Stimulated activated CD8-positive, alpha-beta memory T cell treated with anti-CD3 and anti-CD28 coated beads, Interleukin-15, amount 100 ng/mL, for 4 hours (primary cell): ENCODE measurements at places on chromosomes 1 and 21.
A peak's percentile ranks its signal among the peaks of the same experiment; 100 is the strongest.

GRCh38 chr21:45945066-45945867 lies 36.3 kb upstream of the COL6A1 start:
- DNase-seq = no peak

DNA sequence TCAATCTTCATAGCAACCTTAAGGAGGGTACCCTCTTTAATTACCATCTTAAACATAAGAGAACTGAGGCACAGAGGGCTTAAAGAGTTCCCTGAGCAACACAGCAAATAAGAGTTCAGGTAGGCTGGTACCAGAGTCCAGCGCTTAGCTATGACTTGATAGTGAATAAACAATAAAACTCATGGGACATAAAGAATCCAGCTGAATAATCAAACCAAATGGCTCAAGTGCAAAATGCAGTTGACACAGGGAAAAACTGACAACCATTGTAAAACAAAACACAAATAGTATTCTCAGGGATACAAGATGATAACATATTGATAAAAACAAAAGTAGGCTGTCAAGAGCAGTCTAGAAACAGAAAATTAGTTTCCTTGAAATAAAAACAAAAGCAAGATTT lies 176.9 kb upstream of the HMGB4 start:
- DNase-seq = no peak

GRCh38 chr1:156804572-156805243 lies 11.9 kb downstream of the SH2D2A start:
- no peak for DNase-seq

GRCh38 chr1:198794498-198794897 lies 155.7 kb downstream of the PTPRC start:
- DNase-seq = no peak

- DNase-seq = no peak
These were observed 6.9 kb upstream of the CSDE1 start for GRCh38 chr1:114764689-114765088.

- no peak for DNase-seq
These were observed 26.3 kb downstream of the AGMAT start for GRCh38 chr1:15558516-15558915.

DNA sequence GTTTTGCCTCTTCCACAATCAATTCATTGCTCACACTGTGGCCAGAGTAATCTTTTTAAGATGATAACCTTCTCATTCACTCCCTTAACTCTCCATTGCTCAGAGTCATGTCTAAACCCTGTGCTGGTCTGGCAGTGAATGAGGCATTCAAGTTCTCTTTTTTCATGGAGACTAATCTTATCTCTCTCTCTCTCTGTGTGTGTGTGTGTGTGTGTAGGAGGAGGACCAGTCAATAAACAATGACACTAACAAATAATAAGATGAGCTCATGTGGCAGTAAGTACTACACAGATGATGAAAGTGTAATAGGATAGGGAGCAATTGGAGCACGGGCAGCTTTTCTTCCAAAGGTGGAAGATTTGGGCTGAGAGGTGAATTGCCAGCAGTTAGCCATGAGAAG lies 122.0 kb upstream of the B3GALT2 start:
- no peak for DNase-seq

- DNase-seq = no peak
These were observed 124.6 kb upstream of the CXADR start for GRCh38 chr21:17388226-17388625.

DNA sequence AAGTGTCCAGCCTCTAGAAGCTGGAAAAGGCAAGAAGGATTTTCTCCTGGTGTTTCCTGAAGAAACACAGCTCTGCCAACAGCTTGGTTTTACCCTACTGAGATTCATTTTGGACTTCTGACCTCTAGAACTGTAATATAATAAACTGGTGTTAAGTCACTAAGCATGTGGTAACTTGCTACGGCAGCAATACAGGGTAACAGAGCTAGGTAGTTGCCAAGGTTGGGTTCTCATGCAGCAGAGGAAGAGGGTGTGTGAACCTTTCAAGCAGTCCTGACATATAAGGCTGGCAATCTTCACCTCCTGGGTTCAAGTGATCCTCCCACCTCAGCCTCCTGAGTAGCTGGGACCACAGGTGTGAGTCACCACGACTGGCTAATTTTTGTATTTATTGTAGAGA lies 36.0 kb downstream of the GNG4 start:
- DNase-seq = no peak

DNA sequence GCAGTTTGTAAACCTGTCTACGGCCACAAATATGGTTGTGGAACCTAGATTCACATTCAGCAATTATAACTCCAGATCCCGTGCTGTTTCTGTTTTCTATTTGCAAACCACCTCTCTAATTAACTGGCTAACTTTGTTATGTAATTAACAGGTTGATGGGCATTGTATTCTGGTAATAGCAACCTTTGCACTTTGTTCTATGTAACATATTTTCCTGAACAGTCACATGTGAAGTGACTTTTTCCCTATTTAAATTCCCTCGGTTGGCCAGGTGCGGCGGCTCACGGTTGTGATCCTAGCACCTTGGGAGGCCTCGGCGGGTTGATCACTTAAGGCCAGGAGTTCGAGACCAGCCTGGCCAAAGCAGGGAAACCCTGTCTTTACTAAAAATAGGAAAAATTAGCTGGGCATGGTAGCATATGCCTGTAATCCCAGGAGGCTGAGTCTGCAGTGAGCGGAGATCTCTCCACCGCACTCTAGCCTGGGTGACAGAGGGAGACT lies 1.4 kb downstream of the ACADM start:
- no peak for DNase-seq

DNA sequence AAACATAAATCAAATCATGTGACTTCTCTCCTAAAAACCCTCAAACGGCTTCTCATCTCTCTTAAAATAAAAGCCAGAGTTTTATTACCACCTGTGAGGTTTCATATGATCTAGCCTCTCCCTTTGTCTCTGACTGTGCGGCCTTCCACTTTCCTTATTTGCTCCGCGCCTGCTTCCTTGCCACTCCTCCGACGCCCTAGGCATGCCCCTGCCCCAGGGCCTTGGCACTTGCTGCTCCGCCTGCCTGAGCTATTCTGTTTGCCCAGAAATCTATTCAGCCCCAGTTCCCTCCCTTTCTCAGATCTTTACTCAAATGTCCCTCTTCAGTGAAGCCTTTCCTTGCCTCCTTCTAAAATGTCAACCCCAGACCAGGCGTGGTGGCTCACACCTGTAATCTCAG lies 57.5 kb upstream of the DISP3 start:
- no peak for DNase-seq

GRCh38 chr1:151384584-151384983 lies 12.1 kb upstream of the SELENBP1 start:
- no peak for DNase-seq

- DNase-seq = no peak
These were observed 8.7 kb upstream of the PIK3C2B start for GRCh38 chr1:204503122-204503912.

GRCh38 chr1:28096210-28097099 lies 8.0 kb upstream of the EYA3 start:
- DNase-seq = no peak

- DNase-seq = no peak
These were observed 48.5 kb upstream of the ECE1 start for GRCh38 chr1:21338573-21339355.

GRCh38 chr21:34221331-34222030 lies 142.3 kb upstream of the KCNE2 start:
- no peak for DNase-seq

DNA sequence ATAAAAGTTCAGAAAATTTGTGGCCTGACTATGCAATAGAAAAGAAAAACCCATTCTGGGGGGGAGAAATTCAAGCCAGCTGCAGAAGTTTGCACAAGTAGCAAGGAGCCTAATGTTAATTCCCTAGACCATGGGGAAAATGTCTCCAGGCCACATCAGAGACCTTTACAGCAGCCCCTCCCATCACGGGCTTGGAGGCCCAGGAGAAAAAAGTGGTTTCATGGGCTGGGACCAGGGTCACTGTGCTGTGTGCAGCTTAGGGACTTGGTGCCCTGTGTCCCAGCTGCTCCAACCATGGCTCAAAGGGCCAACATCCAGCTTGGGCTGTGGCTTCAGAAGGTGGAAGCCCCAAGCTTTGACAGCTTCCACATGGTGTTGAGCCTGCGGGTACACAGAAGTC lies 42.0 kb downstream of the IL23R start:
- DNase-seq = no peak

- DNase-seq = no peak
These were observed 33.1 kb downstream of the PRDM2 start for GRCh38 chr1:13732971-13733667.

- peak; percentile 21 for DNase-seq
These were observed 32.1 kb downstream of the EYA3 start for GRCh38 chr1:28056129-28056925.

DNA sequence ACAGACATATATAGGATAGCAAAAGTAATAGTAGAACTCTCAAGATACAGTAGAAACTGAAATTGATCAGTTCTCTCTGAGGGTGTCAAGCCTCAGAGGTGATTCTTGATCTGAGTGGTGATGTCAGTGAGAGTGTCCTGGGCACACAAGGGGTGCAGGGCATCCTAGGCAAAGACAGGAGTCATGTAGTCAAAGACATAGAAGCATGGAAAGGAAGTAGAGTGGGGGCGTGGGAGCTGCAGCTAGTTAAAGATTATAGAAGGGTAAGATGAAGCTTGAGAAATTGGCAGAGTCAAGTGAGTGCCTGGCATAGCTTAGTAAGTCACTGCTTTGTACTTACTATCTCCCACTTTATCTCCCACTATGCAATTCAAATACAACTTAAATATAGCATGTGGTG lies 22.8 kb downstream of the CDC7 start:
- no peak for DNase-seq

DNA sequence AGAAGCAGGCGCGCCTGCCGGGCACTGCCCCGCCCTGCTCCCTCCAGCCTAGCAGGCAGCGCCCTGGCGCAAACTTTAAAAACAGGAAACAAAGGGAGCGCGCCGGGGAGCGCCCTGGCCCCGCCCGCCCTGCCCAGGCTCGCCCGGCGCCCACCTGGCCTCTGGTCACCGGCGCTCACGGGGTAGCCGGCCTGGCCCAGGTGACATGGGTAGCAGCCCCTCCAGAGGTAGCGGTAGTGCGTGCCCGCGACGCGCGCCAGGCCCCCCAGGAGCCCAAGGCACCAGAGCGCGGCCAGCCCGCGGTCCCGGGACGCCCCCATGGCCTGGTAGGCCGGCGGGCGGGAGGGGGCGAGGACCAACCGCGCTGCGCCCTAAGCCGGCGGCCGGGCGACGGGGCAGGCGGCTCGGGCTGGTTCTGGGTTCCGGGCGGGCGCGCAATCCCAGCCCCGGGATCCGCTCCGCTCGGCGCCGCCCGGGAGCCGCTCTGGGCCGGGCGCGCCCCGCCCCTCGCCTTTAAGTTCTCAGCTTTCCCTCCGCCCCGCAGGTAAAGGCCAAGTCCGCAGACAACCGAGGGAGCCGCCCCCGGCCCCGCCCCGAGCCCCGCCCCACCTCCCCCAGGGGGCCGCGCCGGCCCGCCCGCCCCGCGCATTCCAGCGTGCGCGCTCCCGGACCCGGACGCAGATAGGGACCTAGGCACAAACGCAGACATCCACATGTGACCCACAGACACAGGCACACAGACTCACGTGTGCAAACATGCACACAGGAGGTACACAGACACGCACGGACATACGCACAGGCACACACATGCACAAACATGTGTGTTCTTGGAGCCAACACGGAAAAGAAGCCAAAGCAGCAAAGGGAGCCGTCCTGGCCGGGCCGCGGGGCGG lies 76.7 kb downstream of the ARHGEF16 start:
- DNase-seq = peak; percentile 50

- no peak for DNase-seq
These were observed 1753.4 kb downstream of the MRPL39 start for GRCh38 chr21:23853796-23854379.

DNA sequence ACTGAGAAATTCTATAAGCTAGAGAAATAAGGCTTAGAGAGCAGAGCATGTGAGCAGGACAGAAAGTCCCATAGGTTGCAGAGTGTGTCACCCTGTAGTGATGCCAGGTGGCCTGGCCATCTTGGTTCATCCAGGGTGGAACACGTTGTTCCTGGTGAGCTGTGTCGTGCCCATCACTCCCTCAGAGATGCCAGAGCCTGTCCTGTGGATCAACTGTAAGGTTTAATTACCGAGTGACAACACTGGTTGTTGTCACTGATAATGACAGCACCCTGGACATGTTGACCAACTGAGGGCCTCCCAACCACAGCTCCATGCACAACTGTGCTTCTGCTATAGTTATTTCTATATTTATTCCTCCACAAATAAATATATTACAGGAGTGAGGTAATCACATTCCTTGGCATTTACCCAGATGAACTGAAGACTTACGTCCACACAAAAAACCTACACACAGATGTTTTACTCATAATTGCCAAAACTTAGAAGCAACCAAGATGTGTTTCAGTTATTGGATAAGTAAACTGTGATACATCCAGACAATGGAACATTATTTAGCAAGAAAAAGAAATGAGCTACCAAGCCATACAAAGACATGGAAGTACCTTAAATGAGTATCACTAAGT lies 6.2 kb downstream of the C1orf198 start:
- DNase-seq = no peak

DNA sequence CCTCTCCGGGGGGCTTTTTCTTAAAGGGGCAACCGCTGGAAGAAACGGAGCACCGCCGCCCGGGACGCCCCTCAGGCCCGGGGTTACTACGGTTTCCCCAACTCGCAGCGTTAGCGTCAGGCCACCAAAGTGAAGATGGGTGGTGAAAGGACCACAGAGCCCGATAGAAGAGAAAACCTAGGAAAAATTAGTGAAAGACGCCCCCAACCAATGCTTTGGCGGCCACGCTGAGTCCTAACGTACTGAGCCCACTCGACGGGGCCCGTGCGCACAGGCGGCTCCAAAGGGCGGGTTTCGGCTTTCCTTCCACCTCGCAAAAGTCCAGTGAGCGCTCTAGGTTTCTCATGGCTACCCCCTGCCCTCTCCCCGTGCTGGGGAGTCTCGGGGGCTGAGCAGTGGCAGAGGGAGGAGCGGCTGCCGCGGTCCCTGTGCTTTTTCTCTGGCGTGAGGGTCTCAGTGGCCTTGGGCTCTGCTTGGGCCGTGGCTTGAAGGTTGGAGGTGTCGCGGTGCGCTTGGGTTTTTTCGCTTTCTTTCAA lies 12.2 kb upstream of the SPEN start:
- no peak for DNase-seq

- DNase-seq = no peak
These were observed 60.2 kb downstream of the NDUFS5 start for GRCh38 chr1:39086386-39086785.

DNA sequence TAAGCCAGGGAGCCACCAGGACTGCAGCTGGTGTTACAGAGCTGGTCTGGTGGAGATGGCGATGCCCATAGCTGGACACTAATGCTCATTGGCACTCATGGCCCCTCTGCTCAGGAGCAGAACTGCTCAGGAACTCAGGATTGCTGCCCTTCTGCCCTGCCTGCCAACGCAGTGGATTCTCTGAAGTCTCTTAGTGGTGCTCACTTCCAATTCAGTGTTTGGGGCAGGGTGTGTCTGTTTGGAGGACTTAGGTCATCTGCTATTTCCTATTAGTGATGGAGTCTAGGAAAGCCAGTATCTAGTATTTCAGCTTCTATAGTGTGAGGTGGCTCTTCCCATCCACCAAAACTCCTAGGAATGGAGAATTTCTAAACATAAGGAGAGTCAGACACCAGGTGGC lies 29.1 kb downstream of the S100A10 start:
- DNase-seq = no peak

GRCh38 chr1:29488086-29488793 lies 251.9 kb downstream of the PTPRU start:
- no peak for DNase-seq
